Natural killer cell treated with Interleukin-12 subunit alpha and Interleukin-12 subunit beta and Interleukin-15 and Interleukin-18, amount 100 ng/mL, for 72 hours (primary cell): ENCODE measurements at places on chromosomes 11 and 22. TPM values are rescaled to one million over a fixed set of nuclear protein-coding genes. Genes with fewer than 3 reads are reported as not detected.
A peak's percentile ranks its signal among the peaks of the same experiment; 100 is the strongest.

The TMEM86A gene
- total RNA-seq: 0.21 TPM

GRCh38 chr11:131109257-131109656 is 193.0 kb upstream of the SNX19 start:
- no peak overlapping the region for H3K4me3 ChIP-seq
- H3K27me3 ChIP-seq: peaks cover 15% of the 10 kb centered on the region
- H3K4me1 ChIP-seq: no peaks in the 10 kb centered on the region

GRCh38 chr11:32852207-32852606 is 22.5 kb downstream of the PRRG4 start:
- H3K36me3 ChIP-seq: no peaks in the 10 kb centered on the region
- H3K4me1 ChIP-seq: no peaks in the 10 kb centered on the region
- no peak overlapping the region for H3K27ac ChIP-seq
- no peaks in the 10 kb centered on the region for H3K27me3 ChIP-seq

The DUSP8 gene
- total RNA-seq: 4.2 TPM

DNA sequence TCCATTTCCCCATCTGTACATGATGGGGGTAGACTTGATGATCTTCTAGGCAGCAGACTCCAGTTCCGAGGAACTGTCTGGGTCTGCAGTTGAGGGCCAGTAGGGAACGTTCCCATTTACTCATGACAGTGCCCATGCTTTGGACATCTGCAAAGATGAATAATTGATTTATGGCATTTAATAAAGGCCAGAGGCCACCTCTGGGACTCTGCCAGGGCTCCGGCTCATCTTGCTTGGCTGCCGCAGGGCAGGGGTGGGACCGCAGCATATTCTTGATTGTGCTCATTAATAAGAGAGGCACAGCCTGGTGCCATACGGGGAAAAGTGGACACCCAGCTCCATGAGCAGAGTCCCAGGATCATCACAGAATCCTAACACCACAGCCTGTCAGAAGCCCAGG is 28.1 kb upstream of the KLHL35 start:
- H3K36me3 ChIP-seq: no peaks in the 10 kb centered on the region
- no peak overlapping the region for H3K4me3 ChIP-seq

- no peak for DNase-seq
- H3K27ac ChIP-seq: no peak overlapping the region
- H3K36me3 ChIP-seq: no peaks in the 10 kb centered on the region
- no peak overlapping the region for H3K4me3 ChIP-seq
- H3K27me3 ChIP-seq: no peaks in the 10 kb centered on the region
These were observed 51.5 kb upstream of the HORMAD2 start for GRCh38 chr22:30028731-30029130.

DNA sequence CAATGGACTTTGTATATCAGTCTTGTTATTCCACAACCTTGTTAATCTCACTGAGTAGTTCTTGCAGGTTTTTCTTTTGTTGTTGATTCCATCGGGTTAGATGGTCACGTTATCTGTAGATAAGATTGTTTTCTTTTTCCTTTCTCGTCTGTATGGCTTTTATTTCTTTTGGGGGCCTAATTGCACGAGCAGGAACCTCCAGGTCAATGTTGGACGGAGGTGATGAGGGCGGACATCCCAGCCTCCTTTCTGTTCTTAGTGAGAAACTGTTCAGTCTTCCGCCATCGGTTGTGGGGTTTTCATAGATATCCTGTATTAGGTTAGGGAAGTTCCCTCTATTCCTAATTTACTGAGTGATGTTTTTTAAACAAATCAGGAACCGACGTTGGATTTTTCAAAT is 4.8 kb upstream of the PRR33 start:
- DNase-seq: no peak
- peaks cover 19% of the 10 kb centered on the region for H3K4me1 ChIP-seq
- no peak overlapping the region for H3K4me3 ChIP-seq
- peaks cover 16% of the 10 kb centered on the region for H3K27me3 ChIP-seq
- no peaks in the 10 kb centered on the region for H3K36me3 ChIP-seq
- no peak overlapping the region for H3K27ac ChIP-seq

GRCh38 chr11:86632499-86633269 is 39.7 kb downstream of the ME3 start:
- DNase-seq: peak; percentile 80
- peaks cover 4% of the 10 kb centered on the region for H3K36me3 ChIP-seq
- H3K4me1 ChIP-seq: peaks cover 24% of the 10 kb centered on the region
- no peak overlapping the region for H3K27ac ChIP-seq
- no peaks in the 10 kb centered on the region for H3K27me3 ChIP-seq

The LRRC10B gene
- not detected for total RNA-seq

GRCh38 chr22:30694171-30694639 is 469 bp upstream of the OSBP2 start:
- no peaks in the 10 kb centered on the region for H3K4me1 ChIP-seq
- peaks cover 28% of the 10 kb centered on the region for H3K27me3 ChIP-seq
- H3K4me3 ChIP-seq: peak overlapping the region; percentile 67
- no peak overlapping the region for H3K27ac ChIP-seq
- DNase-seq: no peak

- H3K36me3 ChIP-seq: peaks cover 11% of the 10 kb centered on the region
- no peak overlapping the region for H3K27ac ChIP-seq
- no peak overlapping the region for H3K4me3 ChIP-seq
- no peaks in the 10 kb centered on the region for H3K27me3 ChIP-seq
- peaks cover 6% of the 10 kb centered on the region for H3K4me1 ChIP-seq
- DNase-seq: peak; percentile 32
These were observed 69.2 kb downstream of the DGCR2 start for GRCh38 chr22:19052941-19053541.

DNA sequence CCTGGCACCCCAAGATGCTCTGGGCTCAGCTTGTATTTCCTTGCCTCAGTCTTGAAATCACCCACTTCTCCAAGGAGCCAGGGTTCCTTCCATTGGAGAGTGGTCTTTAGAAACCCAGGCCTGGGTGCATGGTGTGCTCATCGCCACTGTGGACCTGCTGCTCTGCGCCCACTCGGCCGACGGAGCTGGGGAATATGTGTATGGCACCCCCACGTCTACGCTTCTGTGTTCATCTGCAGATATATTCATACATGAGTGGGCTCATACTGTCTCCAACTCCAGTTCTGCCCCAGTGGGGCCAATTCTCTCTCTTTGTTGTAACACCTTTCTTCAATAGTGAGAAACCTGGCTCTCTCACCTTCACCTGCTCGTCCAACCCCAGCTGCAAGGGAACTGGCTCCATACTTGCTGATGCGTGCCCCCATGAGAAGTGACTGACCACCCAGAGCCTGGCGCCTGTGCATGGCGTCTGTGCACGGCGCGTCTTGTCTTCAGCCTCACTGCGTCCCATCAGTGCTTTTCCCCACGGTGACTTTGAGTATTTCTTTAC is 39.8 kb downstream of the KCNQ1 start:
- no peak overlapping the region for H3K27ac ChIP-seq
- H3K4me3 ChIP-seq: no peak overlapping the region
- peak; percentile 8 for DNase-seq
- H3K27me3 ChIP-seq: peaks cover 50% of the 10 kb centered on the region

The TMEM225 gene
- not detected for total RNA-seq

DNA sequence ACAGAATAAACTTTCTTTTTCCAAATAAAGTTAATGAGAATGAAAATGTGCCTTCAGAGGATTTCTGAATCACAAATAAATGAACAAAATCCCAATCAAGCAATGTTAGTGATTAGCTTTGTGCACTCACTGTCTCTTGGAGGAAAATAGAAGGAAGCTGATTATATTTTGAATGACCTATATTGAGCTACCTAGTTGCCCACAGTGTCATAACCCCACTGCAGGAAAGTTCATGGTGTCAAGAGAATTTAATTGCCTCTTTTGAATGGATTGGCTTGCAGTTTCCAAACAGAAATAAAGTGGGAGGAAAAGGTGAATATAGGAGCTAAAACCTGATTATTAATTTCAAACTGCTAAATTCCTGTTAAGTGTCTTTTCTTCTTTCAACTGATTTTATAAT is 515.9 kb downstream of the JRKL start:
- no peak overlapping the region for H3K27ac ChIP-seq
- H3K4me3 ChIP-seq: no peak overlapping the region
- H3K27me3 ChIP-seq: no peaks in the 10 kb centered on the region
- H3K36me3 ChIP-seq: peaks cover 2% of the 10 kb centered on the region
- no peaks in the 10 kb centered on the region for H3K4me1 ChIP-seq

DNA sequence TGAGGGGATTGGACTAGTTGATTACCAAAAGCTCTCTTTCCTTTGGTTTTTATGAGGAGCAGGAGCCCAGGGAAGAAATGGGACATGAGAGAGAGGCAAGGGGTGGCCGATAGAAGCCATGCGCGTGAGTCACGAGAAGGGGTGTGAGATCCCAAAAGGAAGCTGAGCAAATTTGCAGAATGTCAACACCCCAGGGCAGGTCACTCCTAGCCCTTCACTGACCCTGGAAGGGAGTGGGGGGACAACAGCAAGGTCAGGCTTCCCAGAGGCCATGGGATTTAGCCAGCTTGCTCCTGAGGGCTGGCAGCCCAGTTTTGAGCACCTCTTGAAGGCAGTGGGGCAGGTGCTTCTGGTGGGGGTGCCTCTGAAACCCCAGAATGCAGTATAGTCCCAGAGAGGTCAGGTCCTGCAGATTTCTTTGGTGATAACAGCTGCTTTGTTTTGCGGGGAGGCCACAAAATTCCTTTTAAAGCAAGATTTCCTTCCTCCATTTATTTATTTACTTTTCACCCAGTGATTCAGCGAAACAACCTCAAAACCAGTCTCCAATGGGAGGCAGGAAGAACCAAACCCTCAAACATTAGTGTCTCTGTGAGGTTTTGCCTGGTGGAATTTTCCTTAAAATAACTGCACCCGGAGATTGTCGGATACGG is 40.1 kb upstream of the TIMP3 start:
- H3K36me3 ChIP-seq: no peaks in the 10 kb centered on the region
- no peak for DNase-seq
- H3K27me3 ChIP-seq: peaks cover 17% of the 10 kb centered on the region

The ADORA2A gene
- total RNA-seq: 81.6 TPM

The OR51B6 gene
- total RNA-seq: not detected

DNA sequence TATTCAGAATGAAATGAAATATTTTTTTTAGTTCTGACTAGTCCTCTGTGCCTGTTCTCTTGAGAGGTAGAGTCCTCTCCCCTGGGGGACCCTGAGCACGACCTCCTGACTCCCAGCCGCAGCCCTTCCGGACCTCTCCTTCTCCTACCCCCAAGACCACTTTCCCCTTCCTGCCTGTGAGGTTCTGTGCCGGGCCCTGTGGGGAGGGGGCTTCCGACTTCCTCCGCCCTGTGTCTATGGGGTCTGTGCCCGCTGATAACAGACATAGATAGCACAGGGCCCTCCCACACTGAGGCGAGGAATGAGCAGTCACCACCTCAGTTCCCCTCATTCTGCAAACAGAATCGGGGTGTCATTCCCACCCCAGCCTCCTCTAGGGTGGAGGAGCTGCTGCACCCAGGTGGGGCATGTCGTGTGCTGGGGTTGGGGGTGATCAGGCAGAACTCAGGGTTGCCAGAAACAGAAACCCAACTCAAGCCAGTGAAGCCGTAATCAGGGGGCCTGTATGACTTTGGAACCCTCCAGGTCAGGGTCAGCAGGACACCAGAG is 11.9 kb upstream of the PKP3 start:
- H3K27me3 ChIP-seq: peaks cover 16% of the 10 kb centered on the region
- peaks cover 5% of the 10 kb centered on the region for H3K4me1 ChIP-seq
- H3K36me3 ChIP-seq: peaks cover 3% of the 10 kb centered on the region
- no peak overlapping the region for H3K27ac ChIP-seq
- H3K4me3 ChIP-seq: no peak overlapping the region

DNA sequence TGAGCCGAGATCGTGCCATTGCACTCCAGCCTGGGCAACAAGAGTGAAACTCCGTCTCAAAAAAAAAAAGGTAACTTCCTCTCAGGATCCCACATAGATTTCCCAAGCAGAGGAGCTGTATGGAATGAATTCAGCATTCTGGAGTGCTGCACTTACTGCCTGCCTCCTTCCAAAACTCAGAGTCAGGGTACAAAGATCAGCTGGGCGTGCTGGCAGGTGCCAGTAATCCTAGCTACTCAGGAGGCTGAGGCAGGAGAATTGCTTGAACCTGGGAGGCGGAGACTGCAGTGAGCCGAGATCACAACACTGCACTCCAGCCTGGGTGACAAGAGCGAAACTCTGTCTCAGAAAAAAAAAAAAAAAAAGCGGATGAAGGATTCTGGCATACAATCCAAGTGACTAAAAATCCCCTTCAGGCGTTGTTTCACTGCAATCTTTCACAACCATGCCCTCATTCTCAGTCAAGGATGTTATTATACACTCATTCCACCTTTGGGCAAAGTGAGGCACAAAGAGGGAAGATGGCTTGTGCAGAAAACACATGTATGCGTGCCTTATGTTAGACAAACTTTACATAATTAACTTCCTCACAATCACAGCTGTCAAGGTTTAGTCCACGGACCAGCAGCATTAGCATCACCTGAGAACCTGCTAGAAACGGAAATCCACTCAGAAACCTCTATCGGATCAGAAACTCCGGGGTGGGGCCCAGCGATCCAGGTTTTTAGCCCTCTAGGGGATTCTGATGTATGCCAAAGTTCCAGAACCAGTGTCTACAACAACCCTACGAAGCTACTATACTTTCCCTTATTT is 1.1 kb upstream of the NOL12 start:
- H3K27ac ChIP-seq: peak overlapping the region; percentile 88
- peaks cover 29% of the 10 kb centered on the region for H3K4me1 ChIP-seq
- no peak for DNase-seq
- no peak overlapping the region for H3K4me3 ChIP-seq

The NRGN gene
- total RNA-seq: 0.57 TPM

DNA sequence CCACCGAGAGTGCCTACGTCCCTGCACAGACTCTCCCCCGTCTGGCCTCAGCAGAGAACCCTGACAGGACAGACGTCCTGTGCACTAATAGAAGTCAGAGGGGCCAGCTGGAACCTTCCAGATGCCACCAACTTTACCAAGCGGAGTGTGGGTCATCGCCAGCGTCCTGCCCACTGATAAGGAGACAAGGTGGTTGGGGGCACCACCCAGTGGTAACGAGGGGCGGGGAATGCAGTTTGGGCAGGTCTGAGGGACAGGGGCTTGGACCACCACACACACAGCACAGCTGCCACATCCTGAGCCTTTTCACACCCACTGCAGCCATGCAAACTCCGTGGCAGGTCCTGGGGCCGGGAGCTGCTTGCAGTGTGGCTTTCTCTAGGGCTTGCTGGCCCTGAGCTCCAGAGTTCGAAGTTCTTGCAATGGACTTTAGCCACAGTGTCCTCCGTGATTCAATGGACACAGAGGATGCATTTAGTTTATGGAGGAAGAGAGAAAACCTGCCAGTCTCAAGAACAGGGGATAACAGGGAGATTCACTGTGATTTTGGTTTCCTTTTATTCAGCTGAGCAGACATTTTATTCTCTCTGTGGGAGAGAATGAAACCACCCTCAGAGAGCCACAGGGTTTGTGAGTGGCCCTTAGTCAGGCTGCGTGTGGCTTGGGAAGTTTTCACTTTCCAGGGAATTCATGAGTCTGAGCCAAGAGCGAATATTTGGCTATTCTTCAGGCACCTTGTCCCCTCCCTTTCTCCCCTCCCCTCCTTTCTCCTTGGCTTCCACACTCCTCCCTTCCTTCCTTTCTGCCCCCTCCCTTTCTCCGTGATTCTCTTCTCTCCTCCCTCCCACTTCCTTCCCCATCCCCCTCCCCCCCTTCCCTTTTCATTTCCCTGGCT is 13.1 kb downstream of the MRGPRG start:
- H3K27me3 ChIP-seq: no peaks in the 10 kb centered on the region
- no peaks in the 10 kb centered on the region for H3K36me3 ChIP-seq
- DNase-seq: no peak
- H3K4me1 ChIP-seq: peaks cover 10% of the 10 kb centered on the region
- no peak overlapping the region for H3K27ac ChIP-seq

- no peak for DNase-seq
- H3K27me3 ChIP-seq: peaks cover 2% of the 10 kb centered on the region
- H3K4me1 ChIP-seq: peaks cover 36% of the 10 kb centered on the region
- no peaks in the 10 kb centered on the region for H3K36me3 ChIP-seq
- no peak overlapping the region for H3K4me3 ChIP-seq
These were observed 64.0 kb upstream of the PTPRJ start for GRCh38 chr11:47916361-47916841.
